Left renal pelvis (tissue), 4 donors: ENCODE measurements at places on chromosomes 5 and 9.

- DNase-seq = no peak
These were observed 184.8 kb downstream of the KIAA0825 start for GRCh38 chr5:94433397-94434163.

- no peak for DNase-seq
These were observed 23.8 kb downstream of the POLR1E start for GRCh38 chr9:37509536-37509935.

DNA sequence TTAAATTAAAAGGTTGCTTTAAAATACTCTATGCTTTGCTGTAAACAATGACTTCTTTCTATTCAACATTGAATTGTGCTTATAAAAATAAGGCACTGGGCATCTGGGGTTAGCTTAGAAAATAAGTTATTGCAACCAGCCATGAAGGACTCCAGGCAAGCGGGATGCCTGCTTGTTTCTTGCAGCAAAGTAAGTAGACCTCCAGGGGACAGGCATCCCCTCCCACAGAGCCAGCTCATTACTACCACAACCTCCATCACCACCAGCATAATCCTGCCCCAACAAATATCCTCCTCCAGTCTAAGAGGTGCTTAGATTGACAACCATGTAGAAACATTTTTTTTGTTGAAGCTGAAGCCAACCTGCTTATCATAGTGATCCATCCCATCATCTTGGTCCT is 190.4 kb downstream of the TARS1 start:
- no peak for DNase-seq

DNA sequence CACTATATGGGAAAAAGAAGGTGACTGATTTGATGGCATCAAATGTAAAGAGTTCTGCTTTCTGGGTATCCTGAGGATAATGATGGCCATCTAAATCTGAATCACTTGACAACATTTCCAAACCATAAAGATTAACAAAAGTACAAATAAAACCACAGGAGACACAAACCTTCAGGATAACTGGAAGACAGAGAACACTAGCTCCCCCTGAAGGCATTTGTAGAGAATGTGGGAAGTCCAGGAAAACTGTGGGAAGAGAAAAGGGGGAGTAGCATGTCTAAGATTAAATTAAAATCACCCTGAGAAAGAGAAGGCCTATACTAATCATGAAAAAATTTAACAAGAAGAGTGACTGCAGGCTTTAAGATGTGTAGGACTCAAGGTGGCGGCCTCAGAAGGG is 116.2 kb downstream of the PRELID2 start:
- DNase-seq = no peak

DNA sequence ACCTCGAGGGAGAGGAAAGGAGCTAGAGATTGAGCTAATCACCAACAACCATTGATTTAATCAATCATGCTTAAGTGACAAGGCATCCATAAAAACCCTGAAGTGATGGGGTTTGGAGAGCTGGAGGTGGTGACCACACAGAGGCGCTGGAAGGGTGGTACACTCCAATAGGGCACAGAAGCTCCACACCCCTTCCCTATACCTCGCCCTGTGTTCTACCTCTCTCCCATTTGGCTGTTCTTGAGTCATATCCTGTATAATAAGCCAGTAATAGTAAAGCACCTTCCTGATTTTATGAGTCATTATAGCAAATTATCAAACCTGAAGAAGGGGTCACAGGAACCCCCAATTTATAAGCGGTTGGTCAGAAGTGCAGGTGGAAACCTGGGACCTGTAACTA is 18.3 kb downstream of the ACTL7B start:
- DNase-seq = no peak

GRCh38 chr5:122727112-122727541 is 47.8 kb upstream of the SNX2 start:
- no peak for DNase-seq

DNA sequence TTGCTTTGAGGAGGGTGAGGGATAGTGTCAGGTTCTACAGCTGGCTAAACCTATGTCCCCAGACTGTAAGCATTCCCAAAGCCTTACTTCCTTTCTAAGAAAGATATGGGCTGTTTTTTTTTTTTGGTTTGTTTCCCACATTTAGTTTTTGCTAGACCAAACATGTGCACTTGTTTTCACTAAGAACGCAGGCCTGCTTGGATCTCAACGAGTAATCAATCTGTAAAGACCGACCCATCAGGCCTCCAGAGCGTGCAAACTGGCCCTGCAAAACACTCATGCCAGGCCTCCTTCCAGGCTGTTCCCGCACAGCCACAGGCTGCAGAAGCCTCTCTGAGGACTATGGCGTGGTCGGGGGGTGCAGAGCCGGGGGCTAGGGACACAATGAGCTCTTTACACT is 304.8 kb upstream of the PANK3 start:
- DNase-seq = no peak

DNA sequence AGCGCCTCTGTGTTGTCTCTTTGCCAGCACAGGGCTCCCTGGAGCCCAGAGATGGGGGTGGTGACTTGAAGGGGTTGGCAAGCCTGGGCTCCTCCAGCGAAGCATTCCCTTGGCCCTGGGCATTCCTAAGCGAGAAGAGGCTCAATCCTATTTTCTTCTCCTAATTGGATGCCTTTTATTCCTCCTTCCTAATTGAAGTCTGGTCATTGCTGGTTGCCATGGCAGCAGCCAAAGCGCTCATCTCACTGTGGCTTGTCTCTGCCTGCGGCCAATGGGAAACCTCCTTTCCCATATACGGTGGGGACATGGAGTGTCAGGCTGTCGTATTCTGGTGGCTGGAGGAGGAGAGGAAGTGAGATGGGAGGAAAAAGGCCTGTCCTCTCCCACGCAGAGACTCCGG is 52.3 kb upstream of the RARS1 start:
- peak; percentile 29 for DNase-seq

- DNase-seq = no peak
These were observed 80.2 kb upstream of the RUFY1 start for GRCh38 chr5:179470201-179470600.

GRCh38 chr9:61665829-61666228 is 476.0 kb downstream of the SPATA31A7 start:
- DNase-seq = no peak

- DNase-seq = no peak
These were observed 32.2 kb downstream of the IRX4 start for GRCh38 chr5:1850324-1851154.

- DNase-seq = no peak
These were observed 20.3 kb upstream of the OLFM1 start for GRCh38 chr9:135067096-135067710.

- no peak for DNase-seq
These were observed 343.7 kb downstream of the SPOCK1 start for GRCh38 chr5:137155261-137156000.

DNA sequence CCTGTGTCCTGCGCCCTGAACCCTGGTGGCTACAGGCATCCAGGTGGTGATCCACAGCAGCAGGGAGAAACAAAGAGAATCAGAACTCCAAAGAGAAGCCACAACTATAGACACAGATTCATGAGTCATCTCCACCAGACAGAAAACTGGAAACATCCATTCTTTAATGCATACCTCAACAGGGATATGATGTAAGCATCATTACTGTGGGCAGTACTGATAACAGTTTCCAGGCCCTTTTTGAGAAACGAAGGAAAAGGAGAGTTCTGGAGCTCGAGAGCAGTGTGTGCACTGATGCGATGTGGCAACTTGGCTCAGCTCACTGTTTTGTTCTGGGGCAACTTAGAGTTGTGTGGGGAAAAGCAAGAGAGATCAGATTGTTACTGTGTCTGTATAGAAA is 215.6 kb upstream of the ADAMTS16 start:
- DNase-seq = no peak

GRCh38 chr5:167816864-167817263 is 474.6 kb upstream of the WWC1 start:
- no peak for DNase-seq

- DNase-seq = no peak
These were observed 156.4 kb upstream of the ELL2 start for GRCh38 chr5:96117771-96118651.

DNA sequence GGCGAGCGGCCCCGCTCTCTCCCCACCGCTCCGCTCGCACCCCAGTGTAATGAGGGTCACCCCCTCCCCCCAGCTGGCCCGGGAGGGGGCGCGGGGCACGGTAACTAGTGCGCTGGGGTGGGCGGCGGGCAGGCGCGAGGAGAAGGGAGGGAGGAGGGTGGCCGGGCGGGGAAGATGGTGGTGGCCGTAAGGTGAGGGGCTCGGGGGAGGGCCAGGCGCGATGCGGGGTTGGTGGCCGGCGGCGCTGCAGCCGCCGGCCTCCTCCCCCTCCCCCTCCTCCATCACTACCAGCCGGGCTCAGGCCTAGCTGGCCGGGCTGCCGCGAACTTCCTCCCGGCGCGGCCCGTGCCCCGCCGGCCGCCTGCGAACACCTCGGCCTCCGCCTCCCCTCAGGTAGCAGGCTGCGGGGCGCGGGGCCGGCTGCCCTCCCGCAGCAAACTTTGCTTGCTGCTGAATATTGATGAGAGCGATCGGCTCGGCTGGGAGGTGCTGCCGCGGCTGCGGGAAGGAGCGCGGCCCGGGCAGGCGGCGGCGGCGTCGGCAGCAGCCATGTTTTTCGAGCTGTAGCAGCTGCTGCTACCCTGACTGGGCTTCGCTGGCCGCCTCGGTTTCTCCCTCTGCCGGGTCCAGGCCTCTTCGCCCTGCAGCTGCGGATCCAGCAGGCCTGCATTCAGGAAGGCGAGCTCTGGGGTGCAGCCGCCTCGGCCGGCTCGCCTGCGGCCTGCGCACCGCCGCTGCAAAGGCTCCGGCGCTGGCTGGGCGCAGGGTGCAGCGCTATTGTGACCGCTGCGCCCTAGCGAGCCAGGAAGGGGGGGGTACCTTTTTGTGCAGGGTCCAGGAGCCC is 502 bp downstream of the NSD1 start:
- peak; percentile 47 for DNase-seq

DNA sequence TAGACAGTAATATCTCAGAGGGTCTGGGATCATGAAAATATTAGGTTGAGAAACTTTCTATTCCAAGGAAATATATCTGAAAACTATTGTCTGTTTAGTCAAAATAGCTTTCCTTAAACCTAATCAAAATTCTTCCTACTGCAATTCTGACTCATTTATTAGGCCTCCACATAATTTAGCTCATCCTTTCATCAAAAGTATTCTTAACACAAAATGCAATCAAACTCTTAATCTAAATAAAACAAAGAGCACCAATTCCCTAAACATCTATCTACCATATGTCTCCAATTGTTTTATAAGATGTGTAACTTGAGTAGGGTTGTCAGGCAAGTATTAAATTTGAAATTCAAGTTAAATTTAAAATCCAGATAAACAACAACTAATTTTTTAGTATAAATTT is 142.1 kb downstream of the PLK2 start:
- DNase-seq = no peak

DNA sequence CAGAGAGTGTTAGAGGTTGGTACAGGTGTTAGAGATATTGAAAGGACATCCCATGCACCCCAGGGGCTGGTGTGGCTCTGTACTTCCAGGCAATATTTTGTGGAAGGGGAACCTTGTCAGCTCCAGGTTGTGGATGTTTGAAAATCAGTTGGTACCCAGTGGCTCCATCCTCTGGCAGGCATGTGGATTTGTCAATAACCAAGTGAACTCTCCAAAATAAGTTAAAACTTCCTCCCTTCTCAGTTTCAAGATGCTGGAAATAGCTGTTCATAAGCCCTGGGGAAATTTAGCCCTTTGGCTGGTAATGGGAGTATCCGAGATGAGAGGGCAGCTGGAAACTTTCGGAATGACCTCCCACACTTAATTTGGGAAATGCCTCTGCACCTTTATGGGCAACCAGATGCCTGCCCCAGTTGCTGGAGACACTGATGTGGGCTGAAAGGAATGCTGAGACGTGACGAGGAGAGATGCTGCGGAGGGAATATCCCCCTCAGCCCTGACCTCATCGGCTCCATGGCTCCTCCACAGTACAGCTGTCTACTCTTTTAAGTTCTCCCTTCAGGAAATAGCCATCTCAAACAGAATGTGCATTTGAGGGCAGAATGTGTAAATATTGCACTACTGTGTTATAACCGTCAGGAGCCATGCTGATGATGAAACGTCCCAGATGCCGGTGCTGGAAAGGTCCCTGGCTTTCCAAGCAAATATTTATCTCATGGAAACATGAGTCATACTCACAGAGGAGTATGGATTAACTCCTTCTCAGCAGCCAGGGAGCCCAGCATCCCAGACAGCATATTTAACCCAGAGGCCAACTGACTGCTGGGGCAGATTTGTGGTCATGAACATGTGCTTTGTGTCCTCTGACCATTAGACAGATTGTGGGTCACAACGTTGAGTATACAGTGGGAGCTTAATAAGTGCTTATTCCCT is 29.5 kb downstream of the TGFBI start:
- no peak for DNase-seq

DNA sequence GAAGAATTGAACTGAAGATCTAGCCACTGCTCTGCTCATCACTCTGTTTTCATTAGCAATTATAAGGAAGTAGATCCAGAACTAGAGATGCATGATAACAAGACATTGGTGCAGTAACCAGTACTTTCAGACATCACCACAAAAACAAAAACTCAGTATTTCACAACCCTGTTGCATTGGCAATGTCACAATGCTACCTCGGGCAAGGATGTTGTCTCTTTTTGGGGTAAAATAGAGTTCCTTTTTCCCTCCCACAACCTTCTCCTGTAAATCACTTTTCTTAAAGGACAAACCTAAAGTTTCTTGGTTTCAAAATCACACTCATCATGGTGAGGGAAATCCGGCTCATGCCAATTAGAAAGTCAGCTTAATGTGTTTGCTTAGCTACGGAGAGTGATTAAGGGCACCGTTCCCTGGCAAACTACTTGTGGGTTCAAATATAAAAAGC is 420.1 kb upstream of the MEF2C start:
- DNase-seq = no peak

- DNase-seq = no peak
These were observed 49.6 kb downstream of the SECISBP2 start for GRCh38 chr9:89367726-89368437.

DNA sequence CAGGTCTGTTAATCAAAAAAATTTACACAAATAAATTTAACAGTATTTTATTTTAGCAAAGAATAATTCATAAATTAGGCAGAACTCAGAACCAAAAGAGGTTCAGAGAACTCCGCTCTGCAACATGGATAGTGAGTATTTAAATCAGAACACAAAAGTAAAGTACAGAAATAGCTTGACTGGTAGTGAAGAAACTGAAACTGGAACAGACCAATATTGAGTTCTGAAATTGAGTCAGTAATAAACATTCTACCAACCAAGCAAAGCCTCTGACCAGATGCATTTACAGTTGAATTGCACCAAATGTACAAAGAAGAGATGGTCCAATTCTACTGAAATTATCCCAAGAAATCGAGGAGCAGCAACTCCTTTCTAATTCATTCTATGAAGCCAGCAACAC is 1542.8 kb downstream of the EFNA5 start:
- DNase-seq = no peak

DNA sequence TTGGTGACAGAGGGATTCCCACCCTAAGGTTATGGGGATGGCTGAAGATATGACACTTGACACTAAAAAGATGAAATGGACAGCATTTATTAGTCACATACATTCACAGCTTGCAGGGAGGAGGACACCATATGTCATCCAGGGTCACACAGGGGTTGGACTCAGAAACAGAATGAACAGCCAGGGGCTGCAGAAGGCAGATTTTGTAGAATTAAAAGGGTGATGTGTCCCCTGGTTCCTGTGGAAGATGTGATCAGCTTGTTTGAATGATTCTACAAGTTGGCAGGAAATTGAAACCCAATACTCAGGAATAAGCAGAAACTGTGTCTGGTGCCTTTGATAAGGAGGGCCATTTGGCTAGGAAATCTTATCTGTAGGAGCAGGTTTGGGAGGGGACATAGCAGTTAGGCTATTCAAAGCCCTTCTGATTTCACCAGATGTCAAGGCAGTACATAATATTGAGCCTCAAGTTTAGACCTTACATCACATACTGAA is 102.3 kb upstream of the GRIN3A start:
- DNase-seq = no peak

- DNase-seq = no peak
These were observed 69.1 kb upstream of the PTCH1 start for GRCh38 chr9:95585824-95586223.
